ENCODE measurements at places on chromosomes 7 and 10.

DNA sequence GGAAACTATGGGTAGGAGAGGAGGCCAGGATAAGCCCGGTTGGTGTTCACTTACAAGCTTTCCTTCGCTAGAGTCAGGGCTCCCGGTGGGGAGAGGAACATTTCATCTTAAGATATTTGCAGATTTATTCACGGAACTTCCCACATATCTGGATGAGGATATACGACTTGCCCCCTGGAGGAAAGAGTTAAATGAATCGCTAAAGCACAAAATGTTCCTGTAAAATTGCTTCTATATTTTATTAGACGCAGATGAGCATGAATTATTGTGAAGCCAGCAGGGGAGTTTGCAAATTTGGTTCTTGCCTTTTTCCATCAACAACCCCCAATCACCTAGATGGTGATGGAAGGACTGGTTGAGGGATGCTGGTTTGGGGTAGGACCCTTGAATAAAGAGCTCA lies 47.9 kb upstream of the BAIAP2L1 start:
- DNase-seq: no peak

GRCh38 chr10:126939706-126940105 lies 34.5 kb downstream of the DOCK1 start:
- peak; percentile 56 for DNase-seq

DNA sequence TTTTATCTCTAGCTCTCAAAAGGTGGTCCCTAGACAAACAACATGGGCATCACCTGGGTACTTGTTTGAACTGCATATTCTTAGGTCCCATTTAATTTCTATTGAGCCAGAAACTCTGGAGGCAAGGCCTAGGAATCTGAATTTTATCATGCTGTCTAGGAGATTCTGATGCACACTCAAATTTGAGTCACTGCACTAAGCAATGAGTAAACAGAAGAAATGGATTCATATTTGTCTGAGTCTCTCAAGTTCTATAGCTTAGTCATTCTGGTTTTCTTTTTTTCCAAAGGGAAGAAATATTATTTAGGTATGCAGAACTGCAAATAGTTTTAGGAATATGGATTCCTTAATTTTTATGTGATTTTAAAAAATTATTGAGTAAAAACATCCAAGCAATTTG lies 185.5 kb downstream of the SEMA3A start:
- DNase-seq: no peak

- no peak for DNase-seq
Measured at GRCh38 chr7:91883676-91884362, 3.3 kb upstream of the MTERF1 start.
